ENCODE measurements at places on chromosomes 12 and 14. TPM values are rescaled to one million over a fixed set of nuclear protein-coding genes. Genes with fewer than 3 reads are reported as not detected.

Gene TSHR
- polyA plus RNA-seq = not detected

Gene PTPRR
- polyA plus RNA-seq = 0.15 TPM

Gene SYCP3
- 0.39 TPM for polyA plus RNA-seq

Gene PRIMA1
- not detected for polyA plus RNA-seq

Gene OASL
- 2.6 TPM for polyA plus RNA-seq

Gene CCDC177
- not detected for polyA plus RNA-seq

Gene ALG10
- polyA plus RNA-seq = 6.6 TPM

Gene COQ10A
- 6.0 TPM for polyA plus RNA-seq

Gene HOXC10
- not detected for polyA plus RNA-seq

Gene PIWIL1
- polyA plus RNA-seq = not detected

Gene MIP
- polyA plus RNA-seq = 0.71 TPM

Gene BDKRB2
- not detected for polyA plus RNA-seq

Gene TPPP2
- polyA plus RNA-seq = not detected

Gene GRIN2B
- polyA plus RNA-seq = not detected

Gene RBP5
- polyA plus RNA-seq = 0.78 TPM

Gene CLEC4E
- polyA plus RNA-seq = not detected

Gene RFLNA
- not detected for polyA plus RNA-seq

Gene CCDC88C
- polyA plus RNA-seq = 33.4 TPM

Gene RIC8B
- 5.6 TPM for polyA plus RNA-seq

Gene B4GALNT1
- 0.12 TPM for polyA plus RNA-seq

Gene PROX2
- 0.06 TPM for polyA plus RNA-seq

Gene C12orf54
- 4.2 TPM for polyA plus RNA-seq

Gene CCDC38
- polyA plus RNA-seq = 0.05 TPM

Gene CFAP54
- 1.0 TPM for polyA plus RNA-seq

Gene TAS2R9
- polyA plus RNA-seq = not detected

Gene RILPL1
- polyA plus RNA-seq = 0.11 TPM

Gene MPHOSPH9
- 58.1 TPM for polyA plus RNA-seq

Gene ZNF641
- polyA plus RNA-seq = 3.5 TPM

Gene SYNDIG1L
- not detected for polyA plus RNA-seq

Gene ATP23
- polyA plus RNA-seq = 17.5 TPM

Gene TAS2R20
- 0.23 TPM for polyA plus RNA-seq

Gene IL31
- polyA plus RNA-seq = not detected

Gene IGF1
- polyA plus RNA-seq = 4.9 TPM

Gene TMEM229B
- polyA plus RNA-seq = 0.72 TPM

Gene RHOJ
- not detected for polyA plus RNA-seq

Gene FBXL14
- polyA plus RNA-seq = 1.4 TPM

Gene HOTAIR
- polyA plus RNA-seq = not detected

Gene RAB15
- 1.8 TPM for polyA plus RNA-seq

Gene ALG10B
- polyA plus RNA-seq = 4.2 TPM

Gene TSPAN8
- polyA plus RNA-seq = not detected

All from GM12878 (cell line).